ENCODE measurements at places on chromosomes 16 and 17.

- no peak for DNase-seq
Observed at GRCh38 chr16:26197707-26198106, 505.9 kb downstream of the HS3ST4 start.

GRCh38 chr16:24203675-24204074, 52.5 kb upstream of the CACNG3 start:
- DNase-seq: no peak

DNA sequence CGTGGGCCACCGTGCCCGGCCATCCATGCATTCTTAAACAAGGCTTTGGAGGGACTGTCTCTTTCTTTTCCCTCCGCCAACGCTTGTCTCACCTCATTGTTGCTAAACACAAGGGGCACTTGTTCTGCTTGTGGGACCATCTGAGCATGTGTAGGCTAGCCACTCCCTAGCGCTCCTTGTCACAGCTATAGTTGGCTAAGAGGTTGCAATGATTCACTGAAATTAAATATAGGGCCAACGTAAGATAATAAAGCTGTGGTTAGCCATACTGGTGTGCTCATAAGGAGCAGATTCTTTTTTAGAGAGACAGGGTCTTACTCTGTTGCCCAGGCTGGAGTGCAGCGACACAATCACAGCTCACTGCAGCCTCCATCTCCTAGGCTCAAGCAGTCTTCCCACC, 41.2 kb downstream of the KIAA0513 start:
- DNase-seq: no peak

GRCh38 chr16:56662357-56663354, 4.9 kb downstream of the MT1F start:
- DNase-seq: no peak

DNA sequence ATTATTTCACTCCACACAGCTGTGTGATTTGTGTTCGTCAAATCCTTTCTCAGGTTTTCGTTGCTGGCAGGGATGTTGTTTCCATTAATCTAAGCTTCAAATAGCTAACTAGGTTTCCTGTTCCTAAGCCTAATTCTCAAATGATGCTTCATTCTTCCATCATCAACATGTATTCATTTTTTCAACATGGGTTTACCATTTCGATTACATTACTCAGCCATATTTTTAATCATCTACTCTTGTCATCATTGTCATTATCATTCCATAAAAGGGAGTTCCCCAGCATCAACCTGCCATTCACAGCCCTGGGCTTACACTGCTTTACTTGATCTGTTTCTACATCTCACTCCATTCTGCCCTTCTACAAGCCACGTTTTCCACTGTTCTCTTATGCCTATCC, 33.3 kb upstream of the ANKFN1 start:
- DNase-seq: no peak

DNA sequence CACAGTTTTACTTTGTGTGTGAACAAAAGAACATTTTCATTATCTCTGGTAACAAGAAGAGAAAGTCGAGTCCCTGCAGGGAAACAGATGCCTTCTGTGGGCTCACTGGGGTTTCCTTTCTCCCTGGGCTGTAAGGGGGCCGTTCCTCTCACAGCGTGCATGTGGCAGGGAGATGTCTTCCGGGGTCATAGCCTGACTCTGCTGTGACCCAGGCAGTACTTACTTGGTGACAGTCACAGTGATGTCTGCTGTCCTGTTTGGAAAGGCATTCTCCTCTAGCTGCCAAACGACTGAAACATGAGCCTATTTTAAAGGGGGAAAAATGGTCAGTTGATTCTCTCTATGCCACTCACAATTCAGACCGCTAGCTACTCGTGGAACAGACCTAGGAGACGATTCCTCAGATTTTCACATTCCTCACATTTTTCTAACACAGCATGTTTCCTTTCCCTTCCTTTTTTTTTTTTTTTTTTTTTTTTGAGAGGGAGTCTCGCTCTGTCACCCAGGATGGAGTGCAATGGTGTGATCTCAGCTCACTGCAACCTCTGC, 7.3 kb downstream of the HASPIN start:
- DNase-seq: no peak

- DNase-seq: no peak
Observed at GRCh38 chr16:23931199-23931598, 95.4 kb downstream of the PRKCB start.

DNA sequence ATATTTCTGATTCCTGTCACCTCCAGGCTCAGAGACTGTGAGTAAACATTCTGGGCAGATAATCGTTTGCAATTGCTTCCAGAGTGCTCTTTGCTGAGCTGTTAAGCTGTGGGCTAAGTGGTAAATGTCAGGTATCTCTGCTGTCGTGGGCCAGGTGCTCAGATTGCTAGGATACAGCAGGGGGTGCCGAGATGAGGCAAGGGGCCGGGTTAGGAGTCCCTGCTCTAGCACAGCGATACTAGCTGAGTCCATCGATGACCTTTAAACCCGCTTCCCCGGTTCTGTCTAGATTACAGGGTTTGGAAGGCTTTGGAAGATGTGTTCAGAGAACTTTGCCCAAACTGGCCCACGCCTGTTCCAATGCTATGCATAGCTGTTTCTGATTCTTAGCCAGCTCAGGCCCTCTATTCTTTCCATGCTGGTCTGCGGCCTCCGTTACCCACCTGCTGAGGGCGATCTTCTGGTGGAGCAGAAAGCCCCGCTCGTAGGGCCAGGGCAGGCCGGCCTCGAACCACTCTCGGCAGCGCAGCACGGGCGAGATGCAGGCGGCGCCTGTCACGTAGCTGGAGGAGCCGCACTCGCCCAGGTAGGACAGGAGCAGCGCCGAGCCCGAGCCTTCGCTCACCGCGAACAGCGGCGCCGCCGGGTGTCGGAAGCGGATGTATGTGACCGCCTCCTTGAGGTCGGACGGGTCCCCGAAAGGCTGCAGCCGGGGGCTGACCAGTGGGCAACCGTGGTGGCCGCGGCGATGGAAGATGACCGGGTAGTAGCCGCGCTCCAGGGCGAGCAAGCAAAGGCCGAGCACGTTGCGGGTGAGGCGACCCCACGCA, 979 bp downstream of the ABHD15 start:
- no peak for DNase-seq

DNA sequence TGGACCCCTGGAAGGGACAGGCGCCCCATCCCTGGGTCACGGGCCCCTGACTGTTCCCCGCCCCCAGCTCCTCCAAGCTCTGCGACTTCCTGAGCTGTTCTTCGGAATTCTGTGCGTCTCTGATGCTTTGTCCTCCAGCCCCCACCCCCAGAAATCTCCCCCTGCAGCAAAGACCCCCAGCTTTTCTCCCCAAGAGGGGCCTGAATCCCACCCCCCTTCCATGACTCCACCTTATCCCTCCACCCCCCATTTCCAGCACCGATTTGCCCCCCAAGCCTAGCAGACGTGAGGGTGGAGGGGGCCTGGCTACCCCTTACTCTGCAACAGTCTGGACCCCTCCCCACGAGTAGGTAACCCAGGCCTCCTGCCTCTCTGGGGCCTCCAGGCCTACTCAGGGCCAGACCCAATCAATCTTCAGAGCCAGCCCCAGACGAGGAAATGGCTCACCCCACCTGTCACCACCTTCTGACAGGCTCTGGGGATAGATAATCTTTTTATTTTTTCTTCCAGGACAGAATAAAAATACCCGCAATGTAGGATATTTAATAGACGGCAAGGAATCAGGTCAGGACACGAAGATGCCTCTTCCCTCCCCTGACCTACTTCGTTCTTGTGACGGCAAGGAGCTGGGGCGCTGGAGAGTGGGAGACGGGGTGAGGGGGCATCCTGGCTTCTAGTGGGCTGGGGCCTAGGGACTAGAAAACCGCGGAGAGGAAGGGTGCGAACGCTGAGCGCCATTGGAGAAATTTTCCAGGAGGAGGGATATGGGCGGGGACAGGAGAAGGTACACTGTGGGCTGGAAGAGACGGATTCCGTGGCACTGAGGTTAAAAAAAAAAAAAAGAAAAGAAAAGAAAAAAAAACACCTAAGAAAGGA, 744 bp upstream of the PLXDC1 start:
- no peak for DNase-seq

DNA sequence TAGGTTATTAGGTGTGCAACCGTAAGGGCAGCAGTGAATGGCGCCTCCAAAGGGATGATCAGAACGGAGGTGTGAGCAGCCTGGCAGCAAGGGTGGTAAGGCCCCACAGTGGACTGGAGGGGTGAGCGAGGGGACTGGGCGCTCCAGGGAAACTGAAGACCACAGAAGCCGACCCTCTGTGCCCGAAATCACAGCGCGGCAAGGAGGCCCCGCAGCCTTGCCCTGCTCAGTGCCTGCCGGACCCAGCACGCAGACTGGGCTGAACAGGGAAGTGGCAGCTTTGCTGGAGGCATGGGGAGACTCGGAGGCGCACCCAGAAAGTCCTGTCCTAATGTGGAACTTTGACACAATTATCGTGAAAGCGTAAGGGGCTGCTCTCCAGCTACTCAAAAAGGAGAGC, 38.4 kb downstream of the KLHDC4 start:
- DNase-seq: no peak

DNA sequence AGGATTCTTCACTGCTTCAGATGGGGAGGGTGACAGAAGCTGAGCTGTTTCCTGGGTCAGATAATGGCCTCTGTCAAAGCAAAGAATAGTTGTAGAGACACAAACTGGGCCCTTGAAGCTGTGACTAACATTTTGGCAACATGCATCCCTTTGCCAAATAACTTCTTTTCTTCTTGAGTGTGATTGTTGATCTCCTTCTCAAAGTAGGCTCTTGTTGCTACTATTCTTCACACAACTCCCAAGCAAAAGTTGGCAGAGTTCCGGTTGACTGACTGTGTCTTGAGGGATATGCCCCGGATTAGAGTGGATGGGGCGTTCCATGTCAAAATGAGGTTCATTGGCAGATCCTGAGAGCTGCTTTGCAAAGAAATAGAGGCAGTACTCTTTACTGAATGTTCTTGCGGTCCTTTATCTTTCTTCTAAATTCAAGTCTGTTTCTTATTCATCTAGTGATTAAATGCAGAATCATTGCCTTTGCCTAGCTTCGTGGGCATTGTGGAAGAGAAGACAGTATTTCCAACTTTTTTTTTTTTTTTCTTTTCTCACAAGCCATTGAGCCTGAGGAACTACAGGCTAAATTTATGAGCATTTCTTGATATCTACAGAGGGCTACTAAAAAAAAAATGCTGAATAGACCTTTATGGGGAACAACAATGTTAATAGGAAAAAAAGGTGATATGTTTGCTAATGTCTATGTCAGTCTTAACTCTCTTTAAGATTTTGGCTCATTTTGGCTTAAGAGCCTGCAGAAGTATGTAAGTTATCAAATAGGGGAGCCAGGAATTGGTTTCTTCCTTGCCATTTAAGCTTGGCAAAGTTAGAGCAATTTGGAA, 5.8 kb downstream of the WIPF2 start:
- DNase-seq: no peak

- DNase-seq: no peak
Observed at GRCh38 chr17:503449-503700, 150.8 kb upstream of the RPH3AL start.

GRCh38 chr16:58628845-58629732, 537 bp downstream of the CNOT1 start:
- no peak for DNase-seq

- DNase-seq: no peak
Observed at GRCh38 chr16:5175266-5175665, 77.7 kb upstream of the EEF2KMT start.

Data from stimulated activated CD4-positive, alpha-beta T cell treated with anti-CD3 and anti-CD28 coated beads, TNF-alpha, amount 100 ng/mL, for 1 hour (primary cell).